ENCODE measurements at places on chromosomes 4 and X.

DNA sequence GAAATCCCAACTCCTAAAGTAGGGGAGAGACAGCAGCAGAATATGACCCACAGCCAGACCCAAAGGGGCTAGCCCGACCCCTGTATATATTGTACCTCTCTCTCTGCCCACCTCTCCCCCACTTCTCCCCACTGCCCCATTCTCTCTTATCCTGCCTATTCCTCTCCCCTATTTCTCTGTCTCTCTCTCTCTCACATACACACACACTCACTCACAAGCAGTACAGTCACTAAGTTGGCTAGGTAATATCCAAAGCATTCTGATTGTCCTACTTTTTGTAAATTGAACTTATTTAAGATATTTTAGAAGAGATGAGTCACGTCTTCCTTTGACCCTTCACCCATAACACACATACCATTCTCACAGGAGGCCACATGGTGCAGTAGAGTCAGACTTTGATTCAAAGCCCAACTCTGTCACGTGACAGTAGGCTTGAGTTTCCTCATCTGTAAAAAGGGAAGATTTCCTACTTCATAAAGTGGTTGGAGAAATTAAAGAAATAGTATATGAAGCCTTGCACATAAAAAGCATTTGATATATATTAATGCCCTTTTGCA, 29.5 kb downstream of the SRPX2 start:
- DNase-seq, result no peak

GRCh38 chr4:54553001-54553400, 104.8 kb upstream of the KIT start:
- no peak for DNase-seq

- no peak for DNase-seq
Observed at GRCh38 chr4:22597471-22597870, 81.6 kb upstream of the ADGRA3 start.

- no peak for DNase-seq
Observed at GRCh38 chrX:111123606-111124179, 27.7 kb downstream of the PAK3 start.

GRCh38 chrX:41025926-41026701, 59.1 kb upstream of the USP9X start:
- no peak for DNase-seq

- DNase-seq, result no peak
Observed at GRCh38 chrX:46211079-46211478, 334.1 kb downstream of the ZNF674 start.

GRCh38 chr4:185587427-185588161, 52.3 kb upstream of the PDLIM3 start:
- DNase-seq, result no peak

DNA sequence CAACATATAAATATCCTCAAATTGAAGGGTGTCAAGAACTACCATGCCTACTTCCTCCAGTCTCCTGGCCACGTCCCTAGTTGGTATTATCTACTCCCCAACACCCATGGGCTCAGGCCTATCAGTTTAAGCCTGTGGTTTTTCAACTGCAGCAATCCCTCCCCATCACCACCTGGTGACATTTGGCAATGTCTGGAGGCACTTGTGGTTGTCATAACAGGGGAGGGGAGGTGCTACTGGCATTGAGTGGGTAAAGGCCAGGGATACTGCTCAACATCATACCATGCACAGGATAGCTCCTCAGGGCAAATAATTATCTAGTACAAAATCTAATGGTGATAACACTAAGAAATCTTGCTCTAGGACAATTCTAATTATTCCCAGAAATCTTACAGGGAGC, 95.3 kb downstream of the COMMD8 start:
- no peak for DNase-seq

- DNase-seq, result peak; percentile 80
Observed at GRCh38 chrX:72131317-72132294, at the start of gene RTL5. RTL5 (minus strand) TSS chrX:72131915.

GRCh38 chrX:152735101-152735500, 1.5 kb downstream of the MAGEA12 start:
- DNase-seq, result no peak

- DNase-seq, result no peak
Observed at GRCh38 chr4:45183905-45184304, 457.5 kb upstream of the GNPDA2 start.

GRCh38 chr4:34644579-34645115, 1599.7 kb downstream of the ARAP2 start:
- DNase-seq, result no peak

DNA sequence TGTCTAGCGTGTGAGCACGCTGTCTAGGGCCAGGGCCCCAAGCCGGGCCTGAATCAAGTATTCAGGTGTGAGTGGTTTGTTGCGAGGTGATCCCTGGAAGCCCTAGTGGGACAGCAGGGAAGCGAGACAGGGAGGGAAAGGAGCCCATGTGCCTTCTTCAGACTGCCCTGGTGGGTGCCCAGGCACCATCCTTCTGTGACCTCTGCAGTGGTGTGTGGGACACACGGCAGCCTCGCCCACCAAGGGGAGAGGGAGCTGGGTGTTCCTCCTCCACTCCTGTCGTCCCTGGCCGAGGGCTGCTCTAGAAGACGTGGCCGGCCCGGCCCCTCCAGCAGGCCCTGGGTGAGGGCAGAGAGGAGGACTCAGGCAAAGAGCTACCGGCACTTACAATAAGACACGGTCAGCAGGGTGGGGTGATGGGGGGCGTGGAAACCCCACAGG, 47.4 kb downstream of the HTRA3 start:
- DNase-seq, result no peak
